ENCODE measurements at places on chromosomes 7 and 10.

DNA sequence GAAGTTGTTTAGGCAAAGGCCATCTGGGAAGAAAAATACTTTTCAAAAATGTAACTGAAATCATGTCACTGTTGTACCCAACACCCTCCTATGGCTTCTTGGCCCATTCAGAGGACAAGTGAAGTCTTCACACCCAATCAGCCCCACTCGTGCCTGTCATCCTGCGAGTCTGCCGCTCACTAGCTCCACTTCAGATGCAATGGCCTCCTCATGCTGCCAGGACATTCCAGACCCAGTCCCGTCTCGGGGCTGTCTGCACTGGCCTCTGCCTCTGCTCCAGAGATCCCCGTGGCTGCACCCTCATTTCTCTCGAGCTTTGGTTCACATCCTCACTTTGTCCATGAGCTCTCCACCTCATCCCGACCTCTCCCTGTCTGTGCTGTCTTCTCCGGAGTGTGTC is 227.1 kb downstream of the KCNMA1 start:
- H3K27me3 ChIP-seq, result peaks cover 47% of the 10 kb centered on the region
- no peak overlapping the region for H3K27ac ChIP-seq
- no peak overlapping the region for H3K4me3 ChIP-seq
- H3K4me1 ChIP-seq, result peaks cover 19% of the 10 kb centered on the region

GRCh38 chr7:111735661-111736551 is 173.6 kb upstream of the IMMP2L start:
- peaks cover 3% of the 10 kb centered on the region for H3K36me3 ChIP-seq
- H3K27ac ChIP-seq, result no peak overlapping the region
- H3K27me3 ChIP-seq, result no peaks in the 10 kb centered on the region
- no peaks in the 10 kb centered on the region for H3K4me1 ChIP-seq
- H3K4me3 ChIP-seq, result no peak overlapping the region

DNA sequence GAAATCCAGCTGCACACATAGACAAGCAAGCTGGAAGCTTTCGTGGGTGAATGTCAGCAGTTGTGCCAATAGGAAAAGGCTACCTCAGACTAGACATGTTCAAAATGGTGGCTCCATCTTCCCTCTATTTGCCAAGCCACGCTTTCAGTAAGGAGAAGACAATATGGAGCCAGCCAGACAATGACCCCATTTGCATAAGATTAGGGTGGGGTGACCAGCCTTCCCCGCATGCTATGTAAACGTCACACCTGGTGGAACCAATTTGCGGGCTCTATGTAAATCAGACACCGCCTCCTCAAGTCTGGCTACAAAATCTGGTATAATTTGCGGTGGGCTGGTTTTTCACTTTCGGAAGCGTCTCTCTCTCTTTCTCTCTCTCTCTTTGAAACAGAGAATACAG is 297.4 kb upstream of the PCDH15 start:
- no peaks in the 10 kb centered on the region for H3K27me3 ChIP-seq
- no peak overlapping the region for H3K4me3 ChIP-seq
- no peak overlapping the region for H3K27ac ChIP-seq
- H3K4me1 ChIP-seq, result peaks cover under 1% of the 10 kb centered on the region

DNA sequence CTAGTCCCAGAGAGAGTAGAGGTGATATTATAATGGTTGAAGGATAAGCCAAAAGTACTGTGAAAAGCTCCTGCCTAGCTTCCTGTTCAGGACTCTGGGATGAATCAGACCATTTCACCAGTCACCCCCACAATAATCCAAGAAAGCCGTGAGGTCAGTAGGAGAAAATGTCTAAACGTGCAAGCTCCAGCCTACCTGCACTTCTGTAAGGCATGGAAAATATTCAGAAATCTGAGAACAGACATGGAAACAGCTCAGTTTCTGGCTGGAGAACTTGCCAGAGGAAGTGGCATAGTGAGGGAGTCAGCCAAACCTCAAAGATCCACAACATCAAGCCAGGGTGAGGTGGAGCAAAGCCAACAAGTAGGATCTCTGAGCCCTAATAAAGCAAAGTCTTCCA is 58.2 kb downstream of the ELAPOR2 start:
- peaks cover 1% of the 10 kb centered on the region for H3K36me3 ChIP-seq
- DNase-seq, result no peak
- no peak overlapping the region for H3K4me3 ChIP-seq

DNA sequence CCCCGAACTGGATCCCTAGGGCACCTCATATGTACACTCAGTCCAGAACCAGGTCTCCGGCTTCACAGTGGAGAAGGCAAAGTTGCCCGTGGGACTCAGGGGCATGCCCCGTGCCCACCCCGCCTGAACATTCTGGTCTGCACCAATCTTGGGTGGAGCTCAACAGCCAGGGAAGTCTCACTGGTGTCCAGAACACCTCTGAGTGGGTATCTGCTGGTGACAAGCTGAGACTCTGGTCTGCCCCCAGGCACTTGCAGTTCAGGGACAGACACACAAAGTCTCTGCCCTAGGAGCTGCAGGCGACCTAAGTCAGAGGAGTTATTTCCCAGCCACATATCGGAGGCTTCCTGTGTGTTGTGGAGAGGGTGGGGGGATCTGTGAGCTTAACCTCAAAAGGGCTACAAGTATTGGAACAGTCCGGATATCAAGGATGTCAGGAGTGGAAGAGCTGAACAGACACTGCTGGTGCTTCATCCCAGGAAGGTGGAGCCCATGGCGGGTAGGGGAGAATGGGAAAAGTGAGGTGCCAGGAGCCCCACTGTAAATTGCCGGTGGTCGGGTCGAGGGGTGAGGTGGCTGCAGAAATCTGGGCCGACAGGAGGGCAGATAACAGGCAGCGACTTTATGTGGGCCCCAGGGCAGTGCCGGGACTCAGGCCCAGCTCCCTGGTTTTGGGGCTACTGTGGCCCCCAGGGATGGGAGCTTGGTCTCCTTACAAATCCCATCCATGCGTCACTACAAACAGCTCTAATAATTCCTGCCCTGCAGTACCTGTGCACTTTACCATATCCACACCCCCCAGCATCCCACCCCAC is 8.6 kb upstream of the TLX1 start:
- no peak overlapping the region for H3K27ac ChIP-seq
- H3K4me3 ChIP-seq, result no peak overlapping the region
- H3K27me3 ChIP-seq, result peaks cover 97% of the 10 kb centered on the region
- no peak for DNase-seq
